ENCODE measurements at places on chromosomes 1 and 21. TPM values are rescaled to one million over a fixed set of nuclear protein-coding genes. Genes with fewer than 3 reads are reported as not detected.

Gene VANGL1
- polyA plus RNA-seq, result 2.0 TPM

Gene ACTA1
- polyA plus RNA-seq, result not detected

Gene EPHA2
- polyA plus RNA-seq, result not detected

- no peak for DNase-seq
Observed at GRCh38 chr1:50750021-50750619, 209.9 kb downstream of the FAF1 start.

- DNase-seq, result no peak
Observed at GRCh38 chr1:178953034-178953433, 72.7 kb upstream of the FAM20B start.

- DNase-seq, result no peak
Observed at GRCh38 chr1:99216956-99217355, 47.3 kb upstream of the PLPPR4 start.

DNA sequence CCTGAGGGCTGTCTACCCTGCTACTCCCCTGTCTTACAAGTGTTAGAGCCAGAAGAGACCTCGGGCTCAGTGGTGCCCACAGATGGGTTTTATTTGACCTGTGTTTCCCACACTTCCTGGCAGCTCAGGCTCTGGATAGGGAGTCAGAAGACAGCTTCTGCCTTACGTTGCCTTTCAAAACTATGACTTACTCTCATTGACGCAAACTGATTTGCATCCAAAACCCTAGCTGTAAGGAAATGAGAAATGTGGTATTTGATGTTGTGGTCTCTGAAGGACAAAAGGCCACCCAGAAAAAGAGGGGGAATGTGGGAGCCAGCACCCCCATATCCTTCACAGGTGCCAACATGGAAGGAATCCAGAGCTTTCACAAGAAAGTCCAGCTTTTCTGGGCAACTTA is 180.2 kb downstream of the ATG4C start:
- no peak for DNase-seq

GRCh38 chr1:179002552-179003345 is 22.9 kb upstream of the FAM20B start:
- peak; percentile 56 for DNase-seq

GRCh38 chr21:17101696-17102095 is 411.1 kb upstream of the CXADR start:
- no peak for DNase-seq

- no peak for DNase-seq
Observed at GRCh38 chr1:210814382-210815123, 319.4 kb downstream of the KCNH1 start.

GRCh38 chr21:38126666-38127303 is 130.0 kb upstream of the KCNJ15 start:
- peak; percentile 36 for DNase-seq

Measured in CD14-positive monocyte (primary cell).